Vagina (tissue), 2 donors: ENCODE measurements at places on chromosomes 3 and 15. TPM values are rescaled to one million over a fixed set of nuclear protein-coding genes. Genes with fewer than 3 reads are reported as not detected.

DNA sequence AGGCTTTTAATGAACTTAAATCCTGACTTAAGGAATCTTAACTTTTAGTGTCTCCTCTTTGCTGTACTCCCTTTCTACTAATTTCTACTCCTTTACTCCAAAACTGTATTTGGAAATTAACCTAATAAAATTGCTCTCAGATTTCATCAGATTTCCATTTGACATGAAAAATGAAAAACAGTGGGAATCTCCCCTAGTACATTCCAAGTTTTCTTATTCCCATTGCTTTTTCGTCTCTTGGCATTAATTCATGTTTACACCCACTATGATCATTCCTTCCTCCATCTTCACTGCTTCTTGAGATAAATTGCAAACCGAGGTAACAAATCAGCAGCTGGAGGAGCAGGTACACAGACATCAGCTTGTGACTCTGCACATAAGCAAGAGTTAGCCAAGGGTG, 208.7 kb downstream of the VGLL3 start:
- no peak for DNase-seq

DNA sequence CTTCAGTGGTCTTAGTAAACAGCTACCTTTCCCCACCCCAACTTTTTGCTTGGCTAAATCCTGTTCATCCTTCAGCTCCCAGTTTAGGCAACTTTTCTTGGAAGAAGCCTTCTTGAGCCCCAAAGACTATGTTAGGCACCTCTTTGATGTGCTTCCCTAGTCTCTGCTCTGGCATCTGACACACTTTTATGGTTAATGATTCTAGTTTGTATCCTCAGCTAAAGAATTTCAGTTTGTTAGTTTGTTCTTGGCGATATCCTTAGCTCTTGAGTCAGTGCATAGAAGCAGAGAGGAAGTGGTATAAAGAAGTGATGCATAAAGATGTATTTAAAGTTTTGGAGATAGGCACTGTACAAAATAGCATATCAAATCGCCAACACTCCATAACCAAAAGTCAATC, 168.4 kb downstream of the WDR72 start:
- DNase-seq, result no peak

DNA sequence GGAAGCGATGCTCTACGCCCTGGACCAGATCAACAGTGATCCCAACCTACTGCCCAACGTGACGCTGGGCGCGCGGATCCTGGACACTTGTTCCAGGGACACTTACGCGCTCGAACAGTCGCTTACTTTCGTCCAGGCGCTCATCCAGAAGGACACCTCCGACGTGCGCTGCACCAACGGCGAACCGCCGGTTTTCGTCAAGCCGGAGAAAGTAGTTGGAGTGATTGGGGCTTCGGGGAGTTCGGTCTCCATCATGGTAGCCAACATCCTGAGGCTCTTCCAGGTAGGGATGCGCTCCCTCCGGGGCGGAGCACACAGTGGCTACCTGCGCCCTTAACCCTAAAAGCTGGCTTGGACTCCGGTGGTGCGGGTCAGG, 698 bp downstream of the GRM7 start:
- DNase-seq, result no peak

Gene HCLS1
- total RNA-seq, result 35.4 TPM

Gene SERPINI2
- not detected for total RNA-seq

DNA sequence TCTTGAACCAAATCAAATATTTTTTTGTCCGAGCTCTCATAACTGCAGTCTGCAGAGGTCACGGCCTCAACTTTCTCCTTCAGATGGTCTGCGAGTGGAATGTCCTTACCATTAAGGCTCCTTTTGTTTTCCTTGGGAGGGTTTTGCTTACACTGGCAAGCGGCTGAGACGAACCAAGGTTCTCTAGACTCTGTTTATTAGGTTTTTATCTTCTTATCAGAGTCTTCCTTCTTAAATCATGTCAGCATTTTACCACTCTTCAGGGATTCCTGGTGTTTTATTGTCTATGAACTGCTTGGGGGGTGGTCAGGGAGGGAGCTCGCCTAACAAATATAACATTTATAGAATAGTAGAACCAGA, 773.7 kb upstream of the NR2F2 start:
- no peak for DNase-seq

GRCh38 chr15:61062268-61062861, 166.7 kb downstream of the RORA start:
- no peak for DNase-seq

Gene MFGE8
- 513 TPM for total RNA-seq

DNA sequence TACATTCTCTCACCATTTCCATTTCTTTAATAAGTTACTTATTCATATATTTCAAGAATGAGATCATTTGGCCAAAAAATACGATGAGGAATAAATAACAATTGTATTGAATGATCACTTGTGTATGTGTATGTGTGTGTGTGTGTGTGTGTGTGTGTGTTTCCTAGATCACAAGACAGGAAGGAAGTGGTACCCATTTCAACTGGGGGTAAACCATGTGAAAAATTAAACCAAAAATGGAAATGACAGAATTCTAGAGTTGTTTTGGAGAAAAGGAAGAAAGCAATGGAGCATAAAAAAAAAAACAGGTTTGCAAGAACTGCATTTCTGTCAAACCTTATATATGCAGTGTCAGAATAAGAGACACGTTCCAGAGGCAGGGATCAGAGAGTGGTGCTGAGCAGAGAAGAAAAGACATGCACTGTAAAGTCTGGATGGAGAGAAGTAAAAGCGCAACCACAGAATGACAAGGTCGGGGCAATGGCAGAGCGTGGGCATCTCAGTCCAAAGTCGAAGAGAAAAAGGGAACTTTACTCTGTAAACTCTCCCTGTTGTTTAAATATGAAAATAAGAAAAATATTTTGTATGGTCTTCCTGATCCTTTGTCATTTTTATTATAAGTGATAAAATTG, 75.5 kb downstream of the PEX5L start:
- DNase-seq, result no peak

GRCh38 chr3:156674911-156675829, 780 bp downstream of the TIPARP start:
- no peak for DNase-seq

Gene SLC12A6
- total RNA-seq, result 73.4 TPM

Gene TLR9
- total RNA-seq, result not detected

DNA sequence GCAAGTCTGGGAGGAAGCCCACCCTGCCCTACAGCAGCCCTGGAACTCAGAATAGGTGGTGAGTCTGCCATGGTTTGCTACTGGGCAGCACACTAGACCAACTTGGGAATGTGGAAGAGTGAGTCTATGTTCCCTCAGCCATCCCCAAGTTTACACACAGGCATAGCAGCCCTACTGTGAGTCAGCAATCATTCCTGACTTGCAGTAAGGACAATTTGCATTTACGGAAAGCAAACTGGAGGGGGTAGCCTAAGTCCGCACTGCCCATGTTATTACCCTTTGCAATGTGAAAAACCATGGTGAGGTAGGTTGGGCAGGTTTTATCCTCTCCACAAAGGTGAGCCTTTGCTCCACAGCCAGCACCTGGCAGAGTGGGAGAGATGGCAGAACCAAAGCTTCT, 4.6 kb downstream of the TCTA start:
- no peak for DNase-seq

- no peak for DNase-seq
These were observed 13.4 kb downstream of the LRIG1 start for GRCh38 chr3:66487465-66487864.

DNA sequence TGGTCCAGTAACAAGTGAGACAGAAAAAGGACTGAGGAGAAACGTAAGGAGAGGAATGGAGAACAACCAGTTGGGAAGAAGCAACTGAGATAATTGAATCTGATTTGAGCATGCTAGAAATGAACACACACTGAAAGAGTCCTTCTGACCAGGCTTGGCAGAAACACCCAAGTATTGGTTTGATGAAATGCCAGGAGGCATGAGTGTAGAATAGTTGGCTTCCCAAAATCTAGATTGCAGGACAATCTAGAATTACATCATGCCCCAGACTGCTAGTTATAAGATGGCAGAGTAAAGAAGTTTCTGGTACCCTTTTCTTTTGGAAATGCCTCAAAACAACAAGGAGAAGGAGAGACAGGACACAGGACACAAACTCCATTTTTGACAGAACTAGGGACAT, 189.7 kb upstream of the STT3B start:
- no peak for DNase-seq

- DNase-seq, result no peak
These were observed 81.6 kb downstream of the BOC start for GRCh38 chr3:113292933-113293332.

Gene UCN2
- 5.2 TPM for total RNA-seq

DNA sequence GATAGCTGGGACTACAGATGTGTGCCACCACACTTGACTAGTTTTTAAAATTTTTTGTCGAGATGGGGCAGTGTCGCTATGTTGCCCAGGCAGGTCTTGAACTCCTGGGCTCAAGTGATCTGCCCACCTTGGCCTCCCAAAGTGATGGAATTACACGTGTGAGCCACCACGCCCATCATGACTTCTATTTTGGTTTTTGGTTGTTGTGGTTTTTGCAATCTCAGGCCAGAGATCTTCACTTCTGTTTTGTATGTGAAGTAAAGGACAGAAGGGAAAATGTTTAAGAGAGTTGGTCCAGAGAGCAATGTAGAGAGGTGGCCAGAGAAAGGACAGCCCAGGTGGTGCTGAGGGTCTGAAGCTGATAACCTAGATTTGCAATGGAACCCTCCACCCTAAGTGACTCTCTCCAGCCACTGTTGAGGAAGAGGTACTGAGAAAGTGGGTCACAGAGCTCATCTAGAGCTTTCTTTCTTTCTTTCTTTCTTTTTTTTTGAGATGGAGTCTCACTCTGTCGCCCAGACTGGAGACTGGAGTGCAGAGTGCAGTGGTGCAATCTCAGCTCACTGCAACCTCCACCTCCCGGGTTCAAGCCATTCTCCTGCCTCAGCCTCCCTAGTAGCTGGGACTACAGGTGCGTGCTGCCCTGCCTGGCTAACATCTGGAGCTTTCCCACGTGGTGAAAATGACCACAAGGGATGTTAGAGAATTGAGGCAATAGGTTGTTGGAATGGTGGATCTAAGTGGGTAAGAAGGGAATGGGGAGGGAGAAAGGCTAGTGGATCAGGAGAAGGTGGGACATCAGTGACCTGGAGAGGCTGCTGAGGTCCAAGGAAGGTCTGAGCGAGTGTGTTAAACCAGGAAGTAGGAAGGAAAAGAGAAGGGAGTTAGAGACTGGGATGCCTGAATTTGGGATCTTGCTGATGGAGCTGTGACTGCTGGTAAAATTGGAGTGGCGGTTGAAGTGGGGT, 22.4 kb upstream of the SEMA4B start:
- no peak for DNase-seq

Gene STT3B
- 65.3 TPM for total RNA-seq

- DNase-seq, result no peak
These were observed 40.5 kb downstream of the FEZF2 start for GRCh38 chr3:62332835-62333244.

GRCh38 chr3:22262386-22262785, 511.4 kb upstream of the ZNF385D start:
- DNase-seq, result no peak
